ENCODE measurements at places on chromosomes 11 and 22.

DNA sequence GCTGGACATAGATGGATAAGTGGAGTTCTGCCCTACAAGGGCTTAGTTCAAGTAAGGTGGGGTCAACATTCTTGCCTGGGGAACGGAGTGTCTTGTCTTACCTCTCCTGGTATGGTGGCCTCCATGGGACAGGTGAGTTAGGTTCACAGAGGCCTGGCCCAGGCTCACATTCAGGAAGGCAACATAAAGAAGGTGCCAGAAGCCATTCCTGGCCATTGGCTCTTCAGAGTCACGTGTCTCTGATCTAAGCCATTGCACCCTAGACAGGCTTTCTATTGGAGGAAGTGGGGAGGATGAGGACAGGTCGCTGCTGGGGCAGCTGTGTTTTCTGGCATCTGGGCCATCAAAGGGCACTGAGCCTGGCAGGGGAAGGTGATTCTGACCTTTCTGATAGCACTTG lies 14.8 kb downstream of the LMO2 start:
- DNase-seq: no peak

DNA sequence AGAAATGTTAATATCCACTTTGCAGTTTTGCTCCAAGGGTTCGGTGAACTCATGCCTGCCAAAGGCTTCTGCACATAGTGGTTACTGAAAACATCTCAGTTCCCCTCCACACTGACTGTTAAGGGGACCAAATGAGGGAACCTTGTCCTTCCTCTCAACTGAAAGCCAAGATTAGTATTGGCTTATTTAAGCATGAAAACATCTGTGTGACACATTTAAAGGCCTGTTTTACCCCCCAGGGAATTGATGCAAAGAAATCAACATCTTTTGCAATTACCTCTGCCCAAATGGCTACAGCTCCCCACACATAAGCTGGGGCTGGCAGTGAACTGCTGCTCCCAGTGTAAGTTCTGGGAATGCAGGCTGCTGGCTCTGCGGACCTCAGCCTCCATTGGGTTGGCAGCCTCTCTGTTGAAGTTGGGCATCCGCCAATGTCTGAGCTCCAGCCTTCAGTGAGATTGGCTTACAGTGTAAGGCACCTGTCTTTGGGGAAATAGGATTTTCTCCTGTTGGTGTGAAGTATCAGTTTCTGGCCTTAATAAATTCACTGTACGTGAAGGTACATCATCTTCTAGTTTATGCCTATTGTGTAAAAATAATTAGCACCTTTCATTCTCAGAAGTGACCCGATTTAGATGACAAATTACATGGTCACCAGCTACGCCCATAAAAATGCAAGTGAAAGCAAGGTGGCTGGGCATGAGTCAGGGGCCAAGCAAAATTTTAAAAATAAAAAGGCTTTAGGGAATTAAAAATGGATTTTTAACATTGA lies 213.4 kb upstream of the SYN3 start:
- DNase-seq: peak; percentile 16

DNA sequence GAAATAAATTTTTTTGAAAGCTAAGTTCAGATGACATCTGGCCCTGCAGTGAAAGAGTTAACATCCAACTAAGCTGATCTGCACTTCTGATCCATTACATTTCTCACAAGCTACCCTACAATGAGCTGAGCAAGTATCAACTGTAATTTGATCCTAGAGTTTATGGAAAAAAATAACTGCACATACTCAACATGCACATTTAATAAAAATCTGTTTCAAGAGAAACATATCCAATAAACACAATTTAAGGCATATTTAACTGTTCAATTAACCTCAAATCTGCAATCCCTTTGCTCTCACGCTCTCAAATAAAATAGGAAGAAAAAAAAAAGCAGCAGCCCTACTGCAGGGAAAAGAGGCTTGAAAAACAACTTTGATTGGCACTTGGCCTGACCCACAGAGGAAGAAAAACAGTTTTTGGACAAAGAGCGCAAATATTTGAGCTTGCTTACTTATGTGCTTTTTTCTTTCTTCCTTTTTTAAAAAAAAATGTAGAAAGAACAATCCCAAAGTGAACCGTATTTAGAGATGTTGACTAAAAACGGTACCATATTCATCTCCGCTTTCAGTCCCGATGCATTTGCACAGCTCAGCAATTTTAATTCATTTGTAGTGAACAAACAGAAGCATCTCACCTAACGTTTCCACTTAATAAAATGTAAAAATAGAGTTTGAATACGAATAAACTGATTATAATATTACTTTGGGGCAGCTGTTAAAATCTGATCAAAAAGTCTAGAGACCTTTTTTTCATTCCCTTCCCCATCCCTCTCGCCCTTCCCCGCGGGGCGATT lies 1.6 kb downstream of the SESN3 start:
- peak; percentile 19 for DNase-seq

DNA sequence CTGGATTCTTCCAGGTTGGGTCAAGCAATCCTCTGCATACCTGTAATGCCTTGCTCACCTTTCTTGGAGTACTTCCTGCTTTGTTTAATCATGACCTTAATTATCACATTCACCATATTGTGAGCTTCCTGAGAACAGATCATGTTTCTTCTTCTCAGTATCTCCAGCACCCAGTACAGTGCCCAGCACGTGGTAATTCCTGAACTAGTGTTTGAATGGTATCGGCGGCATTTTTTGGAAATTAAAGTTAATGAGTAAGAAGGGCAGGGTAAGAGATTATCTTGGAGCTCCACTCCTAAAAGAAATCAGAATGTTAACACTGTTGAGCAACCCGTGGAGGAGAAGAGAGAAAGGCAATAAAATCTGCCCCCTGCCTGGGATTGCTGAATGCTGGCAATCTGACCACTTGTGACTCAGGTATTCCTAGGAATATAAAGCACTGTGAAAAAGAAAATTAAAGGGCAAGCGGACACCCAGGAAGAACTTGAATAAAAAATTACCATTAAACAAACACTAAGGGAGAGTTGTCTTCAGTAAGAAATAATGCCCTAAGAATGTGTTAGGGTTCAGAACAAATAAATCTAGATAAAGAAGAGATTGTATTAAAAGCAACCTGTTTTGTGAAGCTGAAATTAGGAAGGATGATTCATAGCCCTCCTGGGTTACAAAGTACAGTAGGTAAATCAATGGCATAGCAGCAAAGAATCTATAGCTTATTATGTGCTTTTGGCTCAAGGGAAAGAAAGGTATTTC lies 92.9 kb downstream of the PDHX start:
- DNase-seq: no peak

DNA sequence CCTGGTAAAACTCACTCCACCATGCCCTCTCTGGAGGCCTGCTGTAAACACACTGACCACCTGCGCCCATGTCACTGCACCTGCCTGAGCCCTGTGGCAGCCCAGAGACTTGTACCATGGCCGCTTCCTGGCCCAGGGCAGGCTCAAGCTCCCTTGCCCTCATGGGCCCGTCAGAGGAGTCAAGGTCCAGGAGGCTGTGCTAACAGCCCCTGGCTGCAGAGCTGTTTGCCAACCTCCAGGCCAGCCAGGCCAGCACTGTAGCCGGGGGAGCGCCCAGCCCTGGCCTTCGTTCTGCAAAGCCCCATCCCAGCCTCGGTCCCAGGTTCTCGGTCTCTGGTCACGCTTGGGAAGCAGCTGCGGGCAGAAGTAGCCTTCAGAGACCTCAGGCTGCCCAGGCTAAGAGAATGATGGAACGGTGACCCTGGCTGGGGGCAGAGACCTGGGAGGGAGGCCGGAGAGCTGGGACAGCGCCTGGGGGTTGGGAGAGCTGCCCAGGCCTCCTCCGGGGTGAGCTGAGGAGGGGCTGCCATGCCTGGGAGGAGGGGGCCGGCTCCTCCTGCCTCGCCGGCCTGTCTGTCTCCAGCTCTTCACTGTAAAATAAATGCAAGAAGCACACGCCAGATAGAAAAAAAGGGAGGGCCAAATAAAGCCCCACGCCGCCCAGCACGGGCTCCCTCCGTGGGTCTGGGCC lies 11.9 kb upstream of the TCF20 start:
- peak; percentile 61 for DNase-seq

DNA sequence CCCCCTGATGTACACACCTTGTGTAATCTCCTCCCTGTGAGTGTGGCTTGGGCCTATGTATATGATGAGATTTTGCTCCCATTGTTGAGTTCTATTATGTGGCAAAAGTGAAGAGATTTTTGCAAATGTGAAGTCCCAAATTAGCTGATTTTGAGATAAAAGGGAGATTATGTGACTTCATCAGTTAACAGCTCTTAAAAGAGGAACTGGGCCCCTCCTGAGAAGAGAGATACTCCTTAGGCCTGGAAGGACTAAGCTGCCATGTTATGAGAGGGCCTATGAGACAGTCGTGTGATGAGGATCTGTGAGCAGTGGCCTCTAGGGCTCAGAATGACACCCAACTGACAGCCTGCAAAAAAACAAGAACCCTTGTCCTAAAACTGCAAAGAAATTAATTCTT lies 93.4 kb downstream of the OR5AK2 start:
- DNase-seq: no peak

DNA sequence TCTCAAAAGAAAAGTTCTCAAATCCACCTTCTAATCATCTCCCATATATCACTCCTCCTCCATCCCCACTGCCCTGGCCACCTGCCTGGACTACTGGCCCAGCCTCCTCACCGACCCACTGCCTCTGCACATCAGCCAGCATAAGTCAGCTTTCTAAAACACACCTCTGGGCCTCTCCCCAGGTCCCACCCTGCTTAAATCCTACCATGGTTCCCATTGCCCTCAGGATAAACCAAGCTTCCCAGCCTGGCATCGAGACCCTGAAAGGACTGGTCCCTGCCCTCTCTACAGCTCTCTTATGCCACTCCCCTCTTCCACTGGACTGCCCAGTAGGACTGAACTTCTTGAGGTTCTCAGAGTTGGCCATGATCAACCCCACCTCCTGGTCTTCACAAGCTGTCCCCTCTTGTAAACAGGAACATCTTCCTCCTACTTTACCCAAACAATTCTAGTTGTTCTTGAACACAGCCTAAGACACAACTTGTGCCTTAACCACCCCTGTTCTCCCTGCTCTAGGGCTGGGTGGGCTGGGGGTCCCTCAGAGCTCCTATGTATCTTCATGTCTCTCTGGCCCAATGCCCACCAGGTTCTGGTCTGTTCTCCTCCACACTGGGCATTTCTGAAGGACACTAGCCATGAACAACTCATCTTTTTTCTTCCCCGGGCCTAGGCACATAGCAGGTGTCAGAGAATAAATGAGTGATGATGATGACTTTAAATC lies 12.6 kb upstream of the P2RY6 start:
- no peak for DNase-seq

GRCh38 chr22:17431179-17431578 lies 61.9 kb downstream of the CECR2 start:
- DNase-seq: no peak

- DNase-seq: no peak
Measured at GRCh38 chr22:43147821-43148220, 3.5 kb upstream of the TSPO start.

- peak; percentile 40 for DNase-seq
Measured at GRCh38 chr11:66068154-66068821, 1.8 kb upstream of the PACS1 start.

DNA sequence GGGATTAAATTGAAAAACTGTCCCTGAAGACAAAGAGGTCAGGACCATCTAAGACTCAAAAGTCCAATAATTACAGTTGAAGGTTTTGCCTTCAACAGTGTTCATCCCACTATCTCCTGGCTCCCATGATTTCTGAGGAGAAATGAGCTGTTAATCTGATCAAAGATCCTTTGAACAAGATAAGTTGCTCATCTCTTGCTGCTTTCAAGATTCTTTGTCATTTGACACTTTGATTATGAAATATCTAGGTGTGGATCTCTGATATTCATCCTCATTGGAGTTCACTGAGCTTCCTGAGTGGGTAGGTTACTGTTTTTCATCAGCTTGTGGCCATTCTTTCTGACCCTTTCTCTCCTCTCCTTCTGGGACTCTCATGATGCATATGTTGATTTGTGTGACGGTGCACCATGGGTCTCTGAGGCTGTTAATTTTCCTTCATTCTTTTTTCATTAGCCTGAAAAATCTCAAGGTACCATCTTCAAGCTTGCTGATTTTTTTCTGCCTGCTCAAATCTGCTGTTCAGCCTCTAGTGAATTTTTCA lies 20.9 kb downstream of the PC start:
- DNase-seq: no peak

DNA sequence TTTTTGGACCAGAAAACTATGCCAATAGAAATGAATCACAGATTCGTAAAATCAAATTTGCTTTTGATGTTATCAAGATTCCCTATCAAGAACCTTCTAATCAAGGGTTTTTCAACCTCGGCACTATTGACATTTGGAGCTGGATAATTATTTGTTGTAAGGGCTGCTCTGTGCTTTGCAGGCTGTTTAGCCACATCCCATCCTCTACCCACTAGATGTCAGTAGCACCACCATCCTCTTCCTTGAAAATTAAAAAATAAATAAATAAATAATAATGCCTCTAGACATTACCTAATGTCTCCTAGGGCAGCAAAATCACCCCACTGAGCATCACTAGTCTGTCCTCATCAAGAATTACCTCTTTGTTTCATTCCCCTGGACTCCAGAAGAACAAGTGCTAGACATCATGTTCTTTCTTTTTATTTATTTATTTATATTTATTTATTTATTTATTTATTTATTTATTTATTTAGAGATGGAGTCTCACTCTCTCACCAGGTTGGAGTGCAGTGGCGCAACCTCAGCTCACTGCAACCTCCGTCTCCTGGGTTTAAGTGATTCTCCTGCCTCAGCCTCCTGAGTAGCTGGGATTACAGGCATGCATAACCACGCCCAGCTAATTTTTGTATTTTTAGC lies 744.7 kb downstream of the KCNA4 start:
- no peak for DNase-seq

DNA sequence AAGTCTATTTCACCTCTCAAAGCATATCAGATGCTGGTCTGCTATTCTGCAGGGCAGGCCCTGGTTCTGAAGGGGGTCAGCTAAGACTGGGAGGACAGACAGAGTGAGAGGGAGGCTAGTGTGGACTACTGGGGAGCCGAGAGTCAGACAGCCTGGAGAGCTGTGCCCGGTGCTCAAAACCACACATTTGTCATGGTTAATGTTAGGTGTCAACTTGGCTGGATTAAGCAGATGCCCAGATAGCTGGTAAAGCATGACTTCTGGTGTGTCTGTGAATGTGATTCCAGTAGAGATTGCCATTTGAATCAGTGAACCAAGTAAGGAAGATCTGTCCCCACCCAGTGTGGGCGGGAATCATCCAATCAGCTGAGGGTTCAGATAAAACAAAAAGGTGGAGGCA lies 102.6 kb downstream of the SNX19 start:
- no peak for DNase-seq

- no peak for DNase-seq
Measured at GRCh38 chr11:80719292-80719646, 1278.4 kb upstream of the TENM4 start.

GRCh38 chr22:37912171-37912570 lies 6.1 kb downstream of the MICALL1 start:
- no peak for DNase-seq

GRCh38 chr11:40877981-40878380 lies 581.5 kb downstream of the LRRC4C start:
- no peak for DNase-seq

All from SHP77 (cell line).